ENCODE measurements at places on chromosomes 1 and 21. TPM values are rescaled to one million over a fixed set of nuclear protein-coding genes. Genes with fewer than 3 reads are reported as not detected.

The TEKT2 gene
- not detected for total RNA-seq

The TMEM39B gene
- 7.0 TPM for total RNA-seq

The CAMSAP2 gene
- 16.0 TPM for total RNA-seq

The ELAPOR1 gene
- total RNA-seq, result 0.13 TPM

The ALG14 gene
- 1.2 TPM for total RNA-seq

The CELA3A gene
- 0.56 TPM for total RNA-seq

The MEX3A gene
- 7.0 TPM for total RNA-seq

The FAM72D gene
- total RNA-seq, result 0.40 TPM

The CSF3R gene
- under 0.01 TPM for total RNA-seq

The LYPD8 gene
- not detected for total RNA-seq

The SPRR3 gene
- total RNA-seq, result not detected

The SLC44A5 gene
- 0.08 TPM for total RNA-seq

The TMEM240 gene
- total RNA-seq, result 10.3 TPM

The APOBEC4 gene
- not detected for total RNA-seq

The PLA2G2C gene
- total RNA-seq, result not detected

Data from epithelial cell of alveolus of lung (primary cell).